Islet precursor cell (in vitro differentiated cells): ENCODE measurements at places on chromosomes 4 and X.

DNA sequence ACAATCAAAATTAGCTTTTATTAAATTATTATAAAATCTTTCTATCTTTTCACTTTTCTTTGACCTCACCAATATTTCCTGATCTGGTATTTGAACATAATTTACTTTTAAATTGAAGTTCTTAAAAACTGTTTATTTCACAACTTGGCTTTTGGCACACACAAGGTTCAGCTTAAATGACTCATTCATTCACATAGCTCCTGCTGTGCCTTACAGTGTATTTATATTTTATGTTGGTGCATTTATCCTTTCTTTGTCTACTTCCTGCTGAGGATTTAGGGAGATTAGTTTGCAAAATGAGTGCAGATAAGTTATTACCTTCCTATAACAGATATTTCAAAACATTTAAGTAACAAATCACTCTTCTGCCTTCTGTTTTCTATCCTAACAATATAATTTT, 430.6 kb downstream of the DTHD1 start:
- no peak for DNase-seq

- peak; percentile 60 for DNase-seq
Measured at GRCh38 chrX:14095702-14096101, 66.0 kb upstream of the GEMIN8 start.

- peak; percentile 52 for DNase-seq
Measured at GRCh38 chr4:23333946-23334878, 555.6 kb downstream of the PPARGC1A start.

DNA sequence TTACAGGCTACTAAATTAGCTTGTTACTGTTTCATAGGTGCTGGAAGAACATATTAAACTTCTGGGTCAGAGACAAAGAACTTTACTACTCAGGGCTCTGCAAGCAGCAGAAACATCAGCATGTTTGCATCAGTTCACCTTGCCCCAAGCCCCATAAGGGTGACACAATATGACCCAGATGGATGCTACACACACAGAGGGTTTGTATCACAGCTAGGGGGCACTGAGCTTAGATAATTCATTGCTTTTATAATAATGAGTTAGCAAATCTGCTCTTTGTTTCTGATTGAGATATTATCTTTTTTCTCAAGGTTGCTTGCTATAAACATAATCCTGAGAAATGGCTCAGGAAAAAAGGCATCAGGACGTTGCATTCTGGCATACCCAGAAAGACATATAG, 4.8 kb upstream of the SYNPO2 start:
- no peak for DNase-seq

GRCh38 chrX:149145845-149146285, 359.2 kb downstream of the IDS start:
- peak; percentile 76 for DNase-seq

- peak; percentile 52 for DNase-seq
Measured at GRCh38 chrX:42732506-42732905, 45.5 kb downstream of the PPP1R2C start.

- peak; percentile 90 for DNase-seq
Measured at GRCh38 chr4:61200187-61200915, at the start of gene ADGRL3. TSS of gene ADGRL3 (plus strand) at chr4:61200326.

DNA sequence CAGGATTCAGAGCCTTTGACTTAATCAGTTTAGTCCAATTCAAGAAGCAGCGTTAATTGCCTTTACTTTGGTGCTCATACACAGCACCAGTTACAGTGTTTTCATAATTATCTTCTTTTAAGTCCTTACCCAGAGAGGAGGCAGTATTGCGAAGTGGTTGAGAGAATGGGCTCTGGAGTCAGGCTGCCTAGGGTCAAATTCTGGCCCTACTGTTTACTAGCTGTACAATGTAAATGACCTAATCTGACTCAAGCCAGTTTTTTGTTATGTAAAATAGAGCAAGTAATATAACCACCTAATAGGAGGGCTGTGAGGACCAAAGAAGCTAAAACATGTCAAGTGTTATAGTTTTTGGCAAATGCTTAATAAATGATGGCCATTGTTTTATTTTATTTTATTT, 27.6 kb downstream of the WDR44 start:
- DNase-seq = no peak

- no peak for DNase-seq
Measured at GRCh38 chr4:51906167-51906958, 63.4 kb downstream of the DCUN1D4 start.

DNA sequence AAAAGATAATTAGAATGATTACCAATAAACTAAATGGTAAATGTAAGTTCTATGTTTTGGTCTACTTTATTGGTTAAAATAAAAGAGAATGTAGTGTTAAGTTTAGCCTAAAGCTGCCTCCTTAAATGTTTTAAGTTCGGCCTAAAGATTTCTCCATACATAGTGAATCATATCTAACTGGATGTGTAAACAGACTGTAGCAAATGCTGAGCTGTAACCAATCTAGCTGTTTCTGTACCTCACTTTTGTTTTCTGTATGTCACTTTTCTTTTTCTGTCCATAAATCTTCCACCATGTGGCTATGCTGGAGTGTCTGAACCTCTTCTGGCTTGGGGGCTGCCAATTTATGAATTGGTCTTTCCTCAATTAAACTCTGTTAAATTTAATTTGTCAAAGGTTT, 121.2 kb downstream of the TBCK start:
- DNase-seq = no peak

GRCh38 chrX:124028182-124028581, 66.7 kb downstream of the STAG2 start:
- DNase-seq = no peak

- peak; percentile 76 for DNase-seq
Measured at GRCh38 chr4:73257234-73257633, 1.4 kb downstream of the ANKRD17 start.

DNA sequence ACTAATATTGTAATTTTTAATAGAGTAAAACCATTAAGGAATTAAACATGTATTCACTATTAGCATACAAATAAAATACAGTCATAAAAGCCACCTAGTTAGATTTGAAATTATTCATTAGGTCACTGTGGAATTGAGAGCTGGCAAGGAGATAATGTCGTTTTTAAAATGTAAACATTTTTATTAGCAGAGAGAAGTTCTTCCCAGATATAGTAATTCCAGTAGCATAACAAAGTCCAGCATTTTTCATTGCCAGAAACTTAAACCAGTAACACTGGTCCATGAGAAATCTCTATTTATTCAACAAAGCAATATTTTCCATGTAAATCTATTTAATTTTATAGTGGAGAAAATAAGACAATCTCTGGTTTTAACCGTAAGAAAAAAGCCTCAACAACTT, 17.5 kb downstream of the ENOX2 start:
- DNase-seq = no peak

DNA sequence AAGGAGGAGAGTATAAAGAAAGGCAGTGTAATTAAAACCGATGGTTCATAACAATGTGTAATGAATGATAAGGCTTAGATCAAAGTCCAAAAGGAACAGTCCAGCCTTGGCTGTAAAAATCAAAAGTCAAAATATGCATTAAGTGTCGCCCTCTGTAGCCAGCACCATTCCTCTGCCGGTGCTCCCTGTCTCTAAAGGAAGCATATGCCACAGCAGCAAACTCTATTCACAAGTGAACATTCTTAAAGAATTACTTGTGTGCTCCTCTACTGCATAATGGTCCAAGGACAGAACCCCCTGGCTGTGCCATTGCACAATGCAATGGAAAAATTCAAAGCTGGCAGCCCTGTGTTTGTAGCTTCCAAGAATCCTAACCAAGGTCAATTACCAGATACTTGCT, 16.3 kb upstream of the MBNL3 start:
- DNase-seq = no peak

GRCh38 chrX:97482666-97483300, 599.1 kb downstream of the RPA4 start:
- DNase-seq = no peak

- DNase-seq = no peak
Measured at GRCh38 chrX:3940000-3940610, 226.7 kb upstream of the PRKX start.

- DNase-seq = peak; percentile 3
Measured at GRCh38 chrX:153426204-153426603, 14.9 kb downstream of the ZFP92 start.

- no peak for DNase-seq
Measured at GRCh38 chr4:182620111-182620980, 296.8 kb downstream of the DCTD start.

DNA sequence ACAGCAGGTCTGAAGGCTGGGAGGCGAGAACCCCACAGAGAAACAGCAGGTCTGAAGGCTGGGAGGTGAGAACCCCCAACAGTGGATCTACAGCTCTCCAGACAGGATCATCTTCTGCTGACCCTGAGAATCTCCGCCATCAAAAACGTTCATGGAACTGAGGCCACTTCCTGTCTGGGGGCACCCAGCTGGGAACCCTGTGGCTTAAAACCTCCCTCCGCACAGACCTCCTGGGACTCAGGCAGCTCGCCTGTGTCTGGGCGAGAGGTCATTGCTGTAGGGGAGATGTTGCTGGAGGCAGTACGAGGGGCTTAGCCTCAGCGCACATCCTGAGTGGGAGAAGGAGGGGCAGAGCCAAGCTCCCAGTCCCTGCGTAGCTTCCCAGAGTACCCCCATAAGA, 15.1 kb upstream of the CLDN24 start:
- DNase-seq = peak; percentile 45

GRCh38 chr4:5611750-5612149, 96.6 kb downstream of the EVC2 start:
- DNase-seq = no peak

GRCh38 chr4:159787901-159788300, 685.0 kb downstream of the RAPGEF2 start:
- no peak for DNase-seq

DNA sequence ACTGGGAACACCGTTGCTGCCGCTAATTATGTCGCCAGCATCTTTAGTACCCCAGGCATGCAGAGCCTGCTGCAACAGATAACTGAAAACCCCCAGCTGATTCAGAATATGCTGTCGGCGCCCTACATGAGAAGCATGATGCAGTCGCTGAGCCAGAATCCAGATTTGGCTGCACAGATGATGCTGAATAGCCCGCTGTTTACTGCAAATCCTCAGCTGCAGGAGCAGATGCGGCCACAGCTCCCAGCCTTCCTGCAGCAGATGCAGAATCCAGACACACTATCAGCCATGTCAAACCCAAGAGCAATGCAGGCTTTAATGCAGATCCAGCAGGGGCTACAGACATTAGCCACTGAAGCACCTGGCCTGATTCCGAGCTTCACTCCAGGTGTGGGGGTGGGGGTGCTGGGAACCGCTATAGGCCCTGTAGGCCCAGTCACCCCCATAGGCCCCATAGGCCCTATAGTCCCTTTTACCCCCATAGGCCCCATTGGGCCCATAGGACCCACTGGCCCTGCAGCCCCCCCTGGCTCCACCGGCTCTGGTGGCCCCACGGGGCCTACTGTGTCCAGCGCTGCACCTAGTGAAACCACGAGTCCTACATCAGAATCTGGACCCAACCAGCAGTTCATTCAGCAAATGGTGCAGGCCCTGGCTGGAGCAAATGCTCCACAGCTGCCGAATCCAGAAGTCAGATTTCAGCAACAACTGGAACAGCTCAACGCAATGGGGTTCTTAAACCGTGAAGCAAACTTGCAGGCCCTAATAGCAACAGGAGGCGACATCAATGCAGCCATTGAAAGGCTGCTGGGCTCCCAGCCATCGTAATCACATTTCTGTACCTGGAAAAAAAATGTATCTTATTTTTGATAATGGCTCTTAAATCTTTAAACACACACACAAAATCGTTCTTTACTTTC, 1.8 kb downstream of the UBQLN2 start:
- DNase-seq = no peak

- DNase-seq = no peak
Measured at GRCh38 chrX:137278825-137279224, 245.0 kb upstream of the GPR101 start.

DNA sequence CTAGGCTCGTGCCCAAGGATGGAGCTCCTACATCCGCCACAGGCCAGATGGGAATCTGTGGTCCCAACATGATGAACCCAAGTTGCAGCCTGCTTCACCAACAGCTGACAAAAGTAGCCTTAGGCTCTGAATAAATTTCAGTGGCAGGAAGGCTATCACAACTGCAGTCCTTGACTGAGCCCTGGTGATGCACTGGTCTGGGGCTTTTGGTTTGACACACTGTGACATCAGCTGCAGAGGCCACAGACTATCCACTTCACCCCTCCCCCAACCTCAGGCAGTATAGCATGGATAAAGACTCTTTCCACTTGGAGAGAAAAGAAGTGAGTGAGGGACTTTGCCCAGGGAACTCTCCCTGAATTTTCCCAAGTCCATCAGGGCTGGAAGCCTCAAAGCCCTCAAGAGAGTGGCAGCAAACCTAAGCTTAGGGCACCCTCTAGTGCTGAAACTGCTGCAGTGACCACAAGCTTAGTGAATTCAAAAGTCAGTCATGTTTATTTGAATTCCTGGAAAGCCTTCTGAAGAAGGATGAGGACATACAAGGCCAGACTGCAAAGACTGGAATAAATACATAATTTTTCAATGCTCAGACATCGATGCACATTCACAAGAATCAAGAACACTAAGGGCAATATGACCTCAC, 135.0 kb upstream of the TENT5D start:
- DNase-seq = peak; percentile 62
